ENCODE measurements at places on chromosomes 2 and 18. TPM values are rescaled to one million over a fixed set of nuclear protein-coding genes. Genes with fewer than 3 reads are reported as not detected.

The TSPYL6 gene
- 0.14 TPM for total RNA-seq

The ST8SIA3 gene
- total RNA-seq: not detected

The RIT2 gene
- not detected for total RNA-seq

DNA sequence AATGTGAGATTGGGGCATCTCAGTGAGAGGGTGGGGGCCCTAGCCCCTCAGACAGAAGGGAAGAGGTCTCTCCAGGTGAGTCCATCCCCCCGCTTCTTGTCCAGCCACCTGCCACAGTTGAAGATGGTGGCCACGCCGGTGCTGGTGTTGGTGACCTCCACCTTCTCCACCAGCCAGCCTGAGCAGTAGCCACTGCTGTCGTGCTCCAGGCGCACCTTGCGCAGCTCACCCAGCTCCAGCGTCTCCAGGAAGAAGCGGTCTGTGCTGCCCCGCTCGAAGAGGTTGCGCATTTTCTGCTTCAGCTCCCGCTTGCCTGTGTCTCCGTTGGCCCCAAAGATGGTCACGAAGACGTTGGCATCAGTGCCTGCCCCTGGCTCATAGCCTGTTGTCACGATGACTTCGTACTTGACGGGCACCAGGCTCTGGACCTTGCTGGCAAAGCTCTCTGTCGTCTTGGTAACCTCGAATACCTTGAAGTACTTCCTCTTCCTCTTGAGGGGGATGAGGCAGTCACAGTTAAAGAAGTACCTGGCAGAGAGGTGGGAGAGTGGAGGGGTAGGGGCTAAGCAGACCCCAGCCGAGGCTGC is 179.5 kb downstream of the LOXHD1 start:
- no peaks in the 10 kb centered on the region for H3K4me1 ChIP-seq
- no peak overlapping the region for H3K27ac ChIP-seq
- no peak overlapping the region for H3K4me3 ChIP-seq
- H3K27me3 ChIP-seq: no peaks in the 10 kb centered on the region
- DNase-seq: no peak

- H3K27ac ChIP-seq: no peak overlapping the region
- no peak for DNase-seq
- H3K4me1 ChIP-seq: peaks cover 11% of the 10 kb centered on the region
- no peaks in the 10 kb centered on the region for H3K27me3 ChIP-seq
- no peaks in the 10 kb centered on the region for H3K36me3 ChIP-seq
Measured at GRCh38 chr2:85175369-85176299, 42.4 kb downstream of the TCF7L1 start.

GRCh38 chr2:181466661-181467576 is 9.7 kb downstream of the ITGA4 start:
- H3K36me3 ChIP-seq: no peaks in the 10 kb centered on the region
- no peaks in the 10 kb centered on the region for H3K4me1 ChIP-seq
- H3K27ac ChIP-seq: no peak overlapping the region
- no peak for DNase-seq
- no peaks in the 10 kb centered on the region for H3K27me3 ChIP-seq

DNA sequence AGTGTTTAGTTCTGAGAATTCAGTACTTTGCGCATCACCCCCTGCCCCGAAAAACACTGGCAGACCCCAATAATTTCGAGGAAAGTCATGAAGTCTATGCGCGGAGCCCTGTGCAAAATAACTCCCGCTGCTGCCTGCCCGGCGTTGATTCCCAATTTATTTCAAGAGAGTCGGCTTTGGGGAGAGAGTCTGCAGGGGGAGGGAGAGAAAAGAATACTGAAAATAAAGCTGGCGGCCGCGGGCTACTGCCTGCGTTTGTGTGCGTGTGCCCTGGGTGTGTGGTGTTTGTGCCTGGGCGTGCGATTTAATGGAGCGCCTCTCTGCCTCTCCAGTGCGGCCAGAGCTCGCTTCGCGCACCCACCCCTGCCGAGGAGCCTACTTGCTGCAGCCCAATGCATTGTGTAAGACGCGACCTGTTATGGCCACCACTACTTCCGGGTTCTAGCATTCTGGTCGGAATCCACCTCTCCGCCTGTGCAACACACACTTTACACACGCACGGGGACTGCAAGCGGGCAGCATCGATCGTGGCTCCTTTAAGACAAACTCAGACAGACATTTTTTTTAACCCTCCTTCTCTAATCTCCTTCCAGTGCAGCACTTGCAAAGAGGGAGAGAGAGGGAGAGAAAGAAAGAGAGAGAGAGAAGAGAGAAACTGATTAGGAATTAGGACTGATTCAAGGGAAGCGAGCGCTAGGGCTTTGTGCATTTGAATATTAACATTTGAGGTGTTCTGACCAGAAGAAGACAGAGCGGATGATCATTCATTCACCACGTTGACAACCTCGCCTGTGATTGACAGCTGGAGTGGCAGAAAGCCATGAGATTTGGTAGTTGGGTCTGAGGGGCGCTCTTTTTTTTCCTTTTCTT is at the start of gene MEIS1:
Gene MEIS1 (plus strand): TSS at position 447 of the 870 bp plus-strand sequence. CDS start 732 bp downstream, outside the sequence.
- DNase-seq: peak; percentile 85
- peak within 1 kb of the TSS; percentile 75 for H3K4me3 ChIP-seq
- H3K27me3 ChIP-seq: no peaks in the 10 kb centered on the region
- H3K4me1 ChIP-seq: no peaks in the 10 kb centered on the region
- H3K27ac ChIP-seq: peak within 1 kb of the TSS; percentile 100

GRCh38 chr2:71700658-71701397 is 247.5 kb downstream of the DYSF start:
- H3K4me3 ChIP-seq: no peak overlapping the region
- DNase-seq: peak; percentile 57
- H3K4me1 ChIP-seq: peaks cover 75% of the 10 kb centered on the region
- H3K36me3 ChIP-seq: no peaks in the 10 kb centered on the region

GRCh38 chr2:102473020-102473419 is at the start of gene SLC9A4:
Gene SLC9A4 (plus strand): TSS chr2:102473226. CDS start chr2:102473760, 534 bp downstream.
- H3K4me1 ChIP-seq: no peaks in the 10 kb centered on the region
- no peaks in the 10 kb centered on the region for H3K27me3 ChIP-seq
- no peak within 1 kb of the TSS for H3K27ac ChIP-seq

DNA sequence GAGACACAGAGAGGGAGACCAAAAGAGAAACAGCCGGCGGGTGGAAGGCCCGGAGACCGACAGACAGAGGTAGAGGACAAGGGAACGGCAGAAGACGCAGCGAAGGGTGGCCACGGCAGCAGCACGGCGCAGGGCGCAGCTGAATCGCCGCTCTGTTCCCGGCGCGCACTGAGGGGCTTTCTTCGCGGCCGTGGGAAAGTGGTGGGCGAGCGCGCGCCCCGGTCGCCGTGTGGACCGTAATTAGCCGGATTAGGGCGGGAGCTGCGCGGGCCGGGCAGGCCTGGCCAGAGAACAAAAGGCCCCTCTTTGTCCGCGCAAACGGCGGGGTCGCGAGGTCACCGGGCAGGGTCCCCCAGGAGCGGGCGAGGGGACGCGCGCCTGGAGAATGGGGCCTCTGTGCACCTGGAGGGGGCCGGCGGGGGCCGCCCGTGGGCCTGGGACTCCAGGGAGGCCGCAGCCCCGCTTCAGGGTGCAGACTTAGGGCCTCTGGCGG is 158.3 kb downstream of the ZFP36L2 start:
- H3K4me1 ChIP-seq: peaks cover 23% of the 10 kb centered on the region
- H3K36me3 ChIP-seq: no peaks in the 10 kb centered on the region
- H3K27me3 ChIP-seq: no peaks in the 10 kb centered on the region
- no peak for DNase-seq

DNA sequence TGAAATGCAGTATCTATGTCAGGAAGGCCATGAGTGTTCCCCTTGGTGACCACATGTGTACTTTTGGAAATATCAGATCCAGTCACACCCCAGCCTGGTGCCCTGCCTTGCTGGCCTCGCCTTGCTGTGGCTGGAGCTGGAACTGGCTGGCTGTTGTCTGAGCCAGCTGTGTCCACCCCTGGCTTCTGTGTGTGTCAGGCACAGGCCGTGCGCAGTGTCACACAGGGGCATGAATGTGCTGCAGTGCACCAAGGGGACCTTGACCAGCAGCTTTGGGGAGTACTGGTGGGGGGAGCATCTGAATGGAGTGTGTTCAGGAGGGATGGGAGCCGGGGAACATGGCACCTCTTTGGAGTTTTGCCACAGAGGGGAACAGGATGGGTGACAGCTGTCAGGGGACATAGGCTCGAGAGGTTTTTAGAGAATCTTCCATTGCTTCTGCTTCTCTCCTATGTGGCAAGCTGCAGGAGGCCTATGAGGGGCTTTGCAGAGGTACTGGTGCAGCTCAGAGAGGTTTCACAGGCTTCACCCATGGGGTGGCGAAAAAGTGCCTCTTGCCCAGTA is 44.7 kb upstream of the FAHD2A start:
- H3K27me3 ChIP-seq: no peaks in the 10 kb centered on the region
- H3K4me3 ChIP-seq: no peak overlapping the region
- no peaks in the 10 kb centered on the region for H3K36me3 ChIP-seq
- no peak overlapping the region for H3K27ac ChIP-seq
- DNase-seq: no peak

Data from thoracic aorta (tissue), 2 donors.